ENCODE measurements at places on chromosomes 5 and 9.
A peak's percentile ranks its signal among the peaks of the same experiment; 100 is the strongest.

GRCh38 chr5:92694067-92694466 lies 887.0 kb downstream of the NR2F1-AS1 start:
- no peak for DNase-seq
- H3K27ac ChIP-seq, result no peak overlapping the region
- H3K27me3 ChIP-seq, result no peaks in the 10 kb centered on the region

DNA sequence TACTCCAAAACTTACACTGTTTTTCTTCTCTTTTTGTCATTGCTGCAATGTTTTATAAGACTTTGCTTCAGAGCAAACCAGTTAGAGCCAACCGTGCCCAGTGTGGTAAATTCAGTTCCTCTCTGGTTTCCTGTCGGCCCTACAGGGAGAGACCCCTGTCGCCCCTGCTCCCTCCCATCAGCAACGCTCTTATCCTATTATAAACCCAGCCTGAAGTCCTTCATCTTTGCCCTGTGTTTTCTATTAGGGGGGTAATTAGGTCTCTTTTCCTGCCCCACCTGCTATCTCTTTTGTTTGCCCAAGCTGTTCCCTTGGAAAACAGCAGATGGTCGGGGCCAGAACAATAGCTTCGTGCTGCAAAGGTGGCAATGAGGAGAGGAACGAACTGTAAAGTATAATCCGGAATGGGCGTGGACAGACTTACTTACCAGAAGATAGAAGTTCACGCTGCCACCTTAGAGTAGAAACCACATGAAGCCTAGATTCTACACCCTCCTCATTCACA lies 21.4 kb upstream of the OTULINL start:
- peak; percentile 20 for DNase-seq
- H3K4me1 ChIP-seq, result peaks cover 8% of the 10 kb centered on the region
- no peaks in the 10 kb centered on the region for H3K36me3 ChIP-seq
- peaks cover 4% of the 10 kb centered on the region for H3K27me3 ChIP-seq
- peak overlapping the region; percentile 39 for H3K4me3 ChIP-seq

GRCh38 chr5:117095346-117096332 lies 521.0 kb upstream of the SEMA6A start:
- H3K36me3 ChIP-seq, result no peaks in the 10 kb centered on the region
- no peak overlapping the region for H3K4me3 ChIP-seq
- no peaks in the 10 kb centered on the region for H3K4me1 ChIP-seq
- peaks cover 7% of the 10 kb centered on the region for H3K27me3 ChIP-seq
- no peak for DNase-seq

DNA sequence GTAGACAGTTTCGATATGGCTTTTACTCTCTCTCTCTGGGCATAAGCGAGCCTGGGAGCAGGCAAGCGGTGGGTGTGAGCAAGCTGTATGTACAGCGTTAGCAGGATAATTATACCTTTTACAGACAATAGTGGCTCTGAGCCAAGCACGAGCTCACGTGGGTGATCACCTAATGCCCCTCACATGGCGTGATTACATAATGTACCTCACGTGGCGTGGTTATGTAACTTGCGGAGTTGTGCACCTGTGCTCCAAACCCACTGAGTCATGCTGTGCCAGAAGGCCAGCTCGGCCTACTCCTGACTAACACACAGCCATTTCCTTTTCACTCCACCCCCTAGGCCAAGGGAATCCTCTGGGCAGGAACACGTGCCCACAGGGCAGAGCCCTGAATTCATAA lies 797.2 kb downstream of the EFNA5 start:
- no peak for DNase-seq
- no peaks in the 10 kb centered on the region for H3K4me1 ChIP-seq
- no peak overlapping the region for H3K27ac ChIP-seq

- peaks cover 13% of the 10 kb centered on the region for H3K36me3 ChIP-seq
- H3K27ac ChIP-seq, result no peak overlapping the region
- DNase-seq, result no peak
- no peaks in the 10 kb centered on the region for H3K27me3 ChIP-seq
- no peak overlapping the region for H3K4me3 ChIP-seq
Observed at GRCh38 chr9:85995599-85995998, 54.7 kb downstream of the NAA35 start.

GRCh38 chr5:78907255-78907891 lies 77.7 kb downstream of the ARSB start:
- H3K27me3 ChIP-seq, result no peaks in the 10 kb centered on the region
- no peak overlapping the region for H3K4me3 ChIP-seq
- no peaks in the 10 kb centered on the region for H3K36me3 ChIP-seq
- H3K4me1 ChIP-seq, result no peaks in the 10 kb centered on the region

DNA sequence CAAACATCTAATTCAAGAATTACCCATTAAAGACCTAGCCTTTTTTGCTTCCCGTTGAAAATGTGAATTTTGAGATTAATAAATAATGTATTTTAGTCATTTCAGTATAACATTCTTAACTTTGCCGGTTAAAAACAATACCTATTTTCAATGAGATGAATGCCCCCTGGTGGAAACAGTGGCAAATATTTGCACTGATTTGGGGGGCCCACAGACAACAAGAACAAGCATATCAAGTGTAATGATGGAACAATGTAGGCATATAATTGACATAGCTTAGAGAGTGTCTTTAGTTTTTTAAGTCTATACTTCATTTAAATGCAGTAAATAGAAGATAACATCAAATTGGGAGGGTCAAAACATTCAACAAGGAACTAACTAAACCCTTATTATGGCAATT lies 111.9 kb downstream of the NTRK2 start:
- no peaks in the 10 kb centered on the region for H3K27me3 ChIP-seq
- no peak overlapping the region for H3K4me3 ChIP-seq
- DNase-seq, result no peak
- no peaks in the 10 kb centered on the region for H3K4me1 ChIP-seq
- no peaks in the 10 kb centered on the region for H3K36me3 ChIP-seq

- no peaks in the 10 kb centered on the region for H3K4me1 ChIP-seq
- DNase-seq, result no peak
- no peaks in the 10 kb centered on the region for H3K27me3 ChIP-seq
Observed at GRCh38 chr5:148443998-148444397, 60.2 kb downstream of the FBXO38 start.

GRCh38 chr5:101278917-101279316 lies 375.8 kb upstream of the ST8SIA4 start:
- no peaks in the 10 kb centered on the region for H3K36me3 ChIP-seq
- no peak overlapping the region for H3K27ac ChIP-seq
- no peaks in the 10 kb centered on the region for H3K4me1 ChIP-seq
- H3K27me3 ChIP-seq, result no peaks in the 10 kb centered on the region

DNA sequence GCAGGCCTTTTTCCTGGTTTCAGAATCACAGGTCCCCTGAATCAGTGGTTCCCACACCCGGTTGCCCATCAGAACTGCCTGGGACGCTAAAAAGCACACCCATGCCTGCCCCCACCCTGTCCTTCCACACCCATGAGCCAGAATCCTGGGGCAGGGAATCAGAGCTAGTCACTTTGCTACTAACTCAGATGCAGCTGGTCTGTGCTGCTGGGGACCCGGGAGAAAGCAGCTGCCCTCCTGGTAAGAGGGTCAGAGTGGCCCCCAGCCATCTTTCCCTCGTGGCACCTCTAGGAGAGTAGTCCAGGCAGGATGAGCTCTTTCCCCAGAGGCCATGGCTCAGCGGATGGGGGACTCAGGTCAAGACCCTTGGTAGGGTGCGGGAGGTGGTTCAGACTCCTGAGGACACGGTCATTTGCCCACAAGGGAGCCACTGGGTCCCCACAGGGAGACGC lies 11.3 kb upstream of the NUP214 start:
- no peak overlapping the region for H3K27ac ChIP-seq
- no peaks in the 10 kb centered on the region for H3K27me3 ChIP-seq
- H3K4me3 ChIP-seq, result no peak overlapping the region

DNA sequence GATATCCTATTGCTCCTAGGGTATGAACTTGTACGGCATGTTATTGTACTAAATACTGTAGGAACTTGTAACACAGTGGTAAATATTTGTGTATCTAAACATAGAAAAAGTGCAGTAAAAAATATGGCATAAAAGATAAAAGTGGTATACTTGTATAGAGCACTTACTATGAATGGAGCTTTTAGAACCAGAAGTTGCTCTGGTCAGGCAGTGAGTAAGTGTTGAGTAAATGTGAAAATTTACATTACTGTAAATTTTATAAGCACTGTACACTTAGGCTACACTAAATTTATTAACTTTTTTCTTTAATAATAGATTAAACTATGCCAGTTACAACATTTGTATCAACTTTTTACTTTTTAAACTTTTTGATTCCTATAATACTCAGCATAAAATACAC lies 109.1 kb downstream of the ZCCHC7 start:
- H3K4me1 ChIP-seq, result no peaks in the 10 kb centered on the region
- H3K27me3 ChIP-seq, result no peaks in the 10 kb centered on the region
- no peaks in the 10 kb centered on the region for H3K36me3 ChIP-seq
- no peak overlapping the region for H3K4me3 ChIP-seq
- no peak for DNase-seq

GRCh38 chr5:31383734-31384133 lies 148.2 kb downstream of the DROSHA start:
- peaks cover 10% of the 10 kb centered on the region for H3K27me3 ChIP-seq
- H3K4me1 ChIP-seq, result no peaks in the 10 kb centered on the region
- H3K27ac ChIP-seq, result no peak overlapping the region
- no peak for DNase-seq

- H3K4me3 ChIP-seq, result no peak overlapping the region
- peaks cover 12% of the 10 kb centered on the region for H3K4me1 ChIP-seq
- DNase-seq, result no peak
- H3K36me3 ChIP-seq, result no peaks in the 10 kb centered on the region
- H3K27ac ChIP-seq, result no peak overlapping the region
Observed at GRCh38 chr5:5480481-5481111, 58.1 kb downstream of the ICE1 start.

GRCh38 chr5:59517926-59518585 lies 375.5 kb downstream of the PDE4D start:
- no peaks in the 10 kb centered on the region for H3K27me3 ChIP-seq
- no peaks in the 10 kb centered on the region for H3K36me3 ChIP-seq
- H3K4me3 ChIP-seq, result no peak overlapping the region
- DNase-seq, result no peak

DNA sequence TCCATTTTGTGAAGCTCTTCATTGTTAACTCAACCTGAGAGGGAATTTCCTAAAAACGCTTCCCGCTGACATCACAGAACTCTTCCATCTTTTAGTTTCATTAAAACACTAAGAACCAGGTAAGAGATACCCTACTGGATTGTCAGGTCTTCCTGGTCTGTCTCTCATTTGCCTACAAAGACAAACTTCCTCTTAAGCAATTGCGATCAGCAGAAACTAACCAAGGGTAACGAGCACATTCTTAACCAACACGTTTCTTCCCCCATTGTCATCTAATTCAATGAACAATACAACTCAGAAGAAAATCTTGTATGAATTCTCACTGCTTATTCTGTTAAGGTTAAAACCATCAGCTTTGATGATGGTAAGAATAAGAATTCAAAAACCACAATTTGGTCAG lies 6.6 kb downstream of the FBXW11 start:
- H3K27ac ChIP-seq, result no peak overlapping the region
- H3K36me3 ChIP-seq, result peaks cover 8% of the 10 kb centered on the region
- H3K4me3 ChIP-seq, result no peak overlapping the region
- H3K4me1 ChIP-seq, result peaks cover 1% of the 10 kb centered on the region

DNA sequence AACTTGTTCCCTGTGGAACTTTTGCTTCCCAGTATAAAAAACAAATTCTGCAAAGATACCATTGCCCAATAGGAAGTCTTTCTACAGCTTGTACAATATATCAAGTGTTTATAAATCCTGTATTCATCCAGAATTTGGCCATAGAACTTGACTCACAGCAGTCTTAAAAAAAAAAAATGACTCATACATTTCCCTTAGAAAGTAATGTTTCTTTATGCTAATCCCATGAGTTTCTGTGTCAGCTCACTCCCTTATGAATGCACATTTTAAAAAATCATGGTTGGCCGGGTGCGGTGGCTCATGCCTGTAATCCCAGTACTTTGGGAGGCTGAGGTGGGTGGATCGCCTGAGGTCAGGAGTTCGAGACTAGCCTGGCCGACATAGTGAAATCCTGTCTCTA lies 89.3 kb upstream of the DMRT1 start:
- no peaks in the 10 kb centered on the region for H3K27me3 ChIP-seq
- H3K36me3 ChIP-seq, result no peaks in the 10 kb centered on the region
- H3K4me3 ChIP-seq, result no peak overlapping the region
- DNase-seq, result no peak

DNA sequence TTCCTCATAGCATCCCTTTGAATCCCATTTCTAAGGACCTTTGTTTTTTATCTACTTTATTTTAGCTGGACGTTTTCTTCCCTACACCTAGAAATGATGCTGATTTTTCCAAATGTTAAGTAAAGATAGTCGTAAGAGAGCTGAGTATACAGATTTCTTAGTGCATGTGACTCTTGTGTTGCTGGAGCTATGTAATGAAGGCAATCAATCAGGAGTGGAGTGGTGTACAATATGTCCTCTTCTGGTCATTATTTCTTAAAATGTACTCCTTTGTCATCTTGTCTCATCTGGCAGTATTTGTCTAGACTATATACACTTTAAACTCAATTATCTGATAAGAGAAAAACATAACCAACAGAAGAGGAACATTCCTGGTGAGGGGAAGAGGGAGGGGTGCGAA lies 13.5 kb downstream of the GAPT start:
- no peaks in the 10 kb centered on the region for H3K4me1 ChIP-seq
- H3K27me3 ChIP-seq, result no peaks in the 10 kb centered on the region
- no peak overlapping the region for H3K4me3 ChIP-seq

- H3K4me1 ChIP-seq, result no peaks in the 10 kb centered on the region
- no peaks in the 10 kb centered on the region for H3K36me3 ChIP-seq
- DNase-seq, result no peak
- H3K4me3 ChIP-seq, result no peak overlapping the region
Observed at GRCh38 chr5:171609806-171610452, 175.7 kb upstream of the SMIM23 start.

DNA sequence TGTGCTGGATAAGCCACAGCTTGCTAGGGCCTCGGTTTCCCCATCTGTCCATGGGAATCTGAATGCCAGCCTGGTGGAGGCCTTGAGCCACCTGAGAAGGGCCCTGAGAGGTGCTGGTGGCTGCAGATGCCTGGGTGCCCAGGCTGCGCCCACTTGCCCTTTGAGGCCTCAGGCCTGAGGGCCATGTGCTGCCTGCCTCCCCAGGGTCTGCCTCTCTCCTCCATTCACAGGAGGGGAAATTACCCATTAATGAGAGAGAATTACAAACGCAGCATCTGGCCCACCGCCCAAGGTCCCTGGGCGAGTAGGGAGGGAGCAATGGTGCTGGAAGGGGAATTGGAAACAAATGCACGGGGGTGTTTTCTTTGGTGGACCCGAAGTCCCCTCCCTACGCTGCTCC lies 59.6 kb downstream of the BARX1 start:
- H3K36me3 ChIP-seq, result no peaks in the 10 kb centered on the region
- DNase-seq, result no peak

GRCh38 chr9:5392285-5392684 lies 45.4 kb downstream of the PLGRKT start:
- H3K4me1 ChIP-seq, result no peaks in the 10 kb centered on the region
- H3K27me3 ChIP-seq, result no peaks in the 10 kb centered on the region
- H3K36me3 ChIP-seq, result no peaks in the 10 kb centered on the region
- H3K27ac ChIP-seq, result no peak overlapping the region
- H3K4me3 ChIP-seq, result no peak overlapping the region

- H3K4me3 ChIP-seq, result no peak overlapping the region
- no peaks in the 10 kb centered on the region for H3K36me3 ChIP-seq
- no peaks in the 10 kb centered on the region for H3K4me1 ChIP-seq
Observed at GRCh38 chr5:36272136-36272690, 29.5 kb downstream of the RANBP3L start.
